ENCODE measurements at places on chromosomes 4 and X.

DNA sequence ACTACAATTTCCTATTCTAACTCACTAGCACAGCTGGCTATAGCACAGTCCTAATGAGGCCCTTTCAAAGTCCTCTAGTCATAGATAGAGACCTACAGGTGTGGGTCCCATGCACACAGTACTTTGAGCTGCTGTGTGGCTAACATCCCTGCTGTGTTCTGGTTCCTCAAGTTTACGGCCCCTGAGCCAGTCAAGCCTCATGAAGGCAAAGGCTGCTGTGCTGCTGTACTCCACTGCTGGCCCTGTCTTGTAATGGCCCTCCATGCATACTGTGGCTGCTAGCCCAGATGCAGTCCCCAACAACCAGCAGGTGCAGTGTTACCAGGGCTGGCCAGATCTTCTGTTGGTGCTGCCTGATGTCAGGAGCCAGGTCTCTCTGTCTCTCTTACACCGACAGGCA, 23.4 kb upstream of the ENPEP start:
- DNase-seq: no peak

GRCh38 chr4:65508168-65508567, 162.1 kb downstream of the EPHA5 start:
- no peak for DNase-seq

- no peak for DNase-seq
These were observed 23.5 kb upstream of the PHF8 start for GRCh38 chrX:54067766-54068165.

DNA sequence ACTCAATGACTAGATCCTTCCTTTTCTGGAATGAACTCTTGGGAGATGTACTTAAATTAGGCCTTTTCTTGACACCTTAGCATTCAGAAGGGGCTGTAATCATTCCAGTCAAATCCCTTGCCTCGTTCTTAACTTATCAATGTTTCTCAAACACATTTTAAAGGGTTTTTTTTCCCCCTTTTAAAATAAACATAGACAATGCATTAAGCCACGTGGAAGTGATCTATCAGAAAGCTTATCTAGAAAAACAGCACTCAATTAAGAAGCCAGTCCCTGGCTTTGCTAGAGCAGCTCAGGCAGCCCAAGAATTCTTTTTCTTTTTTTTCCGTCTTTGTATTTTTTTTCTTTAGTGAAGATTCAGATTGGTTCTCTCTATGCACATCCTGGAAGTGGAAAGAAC, 118.2 kb downstream of the PCDH7 start:
- no peak for DNase-seq

GRCh38 chrX:42422961-42423360, 355.0 kb downstream of the PPP1R2C start:
- no peak for DNase-seq

- DNase-seq: no peak
These were observed 60.9 kb downstream of the HTT start for GRCh38 chr4:3135155-3136011.

- DNase-seq: no peak
These were observed 106.0 kb downstream of the ASMT start for GRCh38 chrX:1720836-1721235.

- DNase-seq: no peak
These were observed 21.1 kb downstream of the AMER1 start for GRCh38 chrX:64184396-64184795.

DNA sequence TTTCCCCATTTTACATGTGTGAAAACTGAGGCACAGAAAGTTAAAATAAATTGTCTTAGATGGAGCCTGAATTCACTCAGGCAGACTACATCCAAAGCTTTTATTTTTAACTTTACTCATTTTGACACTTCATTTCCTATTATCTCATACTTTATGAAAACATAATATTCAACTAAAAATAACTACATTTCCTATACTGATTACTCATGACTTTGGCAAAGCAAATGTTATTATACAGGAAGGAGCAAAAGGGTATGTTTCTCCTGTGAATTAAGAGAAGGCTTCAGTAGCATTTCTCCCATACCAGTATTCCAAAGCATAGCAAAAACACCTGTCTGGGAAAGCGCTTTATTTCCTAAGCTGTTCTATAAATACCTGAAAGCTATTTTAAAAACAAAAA, 178.6 kb downstream of the ADAMTS3 start:
- DNase-seq: no peak

DNA sequence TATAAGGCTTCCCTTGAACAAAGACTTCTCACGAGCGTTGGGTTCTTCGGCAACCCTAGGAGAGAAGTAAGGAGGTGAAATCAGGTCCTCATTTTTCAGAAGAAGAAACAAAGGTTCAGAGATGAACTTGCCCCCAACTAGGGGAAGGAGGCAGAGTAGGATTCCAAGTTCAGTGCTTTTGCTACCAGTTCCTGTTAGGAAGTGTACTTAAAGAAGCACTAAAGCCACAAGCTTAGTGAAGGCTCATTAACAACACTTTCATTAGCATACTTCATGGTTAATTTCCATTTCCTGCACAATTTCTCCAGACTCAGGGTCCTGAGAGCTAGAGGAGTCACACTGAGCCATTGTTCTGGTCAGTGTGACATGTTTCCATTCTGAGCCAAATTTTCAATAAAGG, 52.1 kb downstream of the VSIG4 start:
- no peak for DNase-seq

DNA sequence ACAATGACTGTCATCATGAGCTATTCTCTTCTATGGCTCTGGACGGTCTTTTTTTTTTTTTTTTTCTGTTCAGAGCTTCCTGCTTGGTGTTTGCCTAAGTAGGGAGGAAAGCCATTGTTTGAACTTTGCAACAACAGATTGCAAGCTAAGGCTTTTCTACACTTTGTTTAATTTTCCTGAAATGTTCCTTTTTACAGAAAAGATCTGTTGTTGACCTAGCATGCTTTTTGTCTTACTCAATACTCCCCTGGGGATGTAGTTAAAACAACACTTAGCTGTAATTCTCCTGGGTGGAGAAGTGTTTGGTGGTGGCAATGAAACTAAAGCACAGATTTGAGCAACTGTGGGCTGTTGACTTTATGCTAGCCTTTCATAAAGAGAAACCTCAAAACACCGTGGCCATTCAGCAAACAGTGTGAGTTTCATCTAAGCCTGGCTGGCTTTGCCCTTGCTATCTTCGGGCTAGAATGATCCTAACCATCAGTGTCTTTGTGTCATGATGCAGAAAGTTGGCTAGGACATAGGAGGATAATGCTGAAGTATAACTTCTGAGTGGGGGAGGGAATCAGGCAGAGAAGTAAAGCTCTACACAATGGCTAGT, 110.5 kb downstream of the ANXA3 start:
- DNase-seq: peak; percentile 23

DNA sequence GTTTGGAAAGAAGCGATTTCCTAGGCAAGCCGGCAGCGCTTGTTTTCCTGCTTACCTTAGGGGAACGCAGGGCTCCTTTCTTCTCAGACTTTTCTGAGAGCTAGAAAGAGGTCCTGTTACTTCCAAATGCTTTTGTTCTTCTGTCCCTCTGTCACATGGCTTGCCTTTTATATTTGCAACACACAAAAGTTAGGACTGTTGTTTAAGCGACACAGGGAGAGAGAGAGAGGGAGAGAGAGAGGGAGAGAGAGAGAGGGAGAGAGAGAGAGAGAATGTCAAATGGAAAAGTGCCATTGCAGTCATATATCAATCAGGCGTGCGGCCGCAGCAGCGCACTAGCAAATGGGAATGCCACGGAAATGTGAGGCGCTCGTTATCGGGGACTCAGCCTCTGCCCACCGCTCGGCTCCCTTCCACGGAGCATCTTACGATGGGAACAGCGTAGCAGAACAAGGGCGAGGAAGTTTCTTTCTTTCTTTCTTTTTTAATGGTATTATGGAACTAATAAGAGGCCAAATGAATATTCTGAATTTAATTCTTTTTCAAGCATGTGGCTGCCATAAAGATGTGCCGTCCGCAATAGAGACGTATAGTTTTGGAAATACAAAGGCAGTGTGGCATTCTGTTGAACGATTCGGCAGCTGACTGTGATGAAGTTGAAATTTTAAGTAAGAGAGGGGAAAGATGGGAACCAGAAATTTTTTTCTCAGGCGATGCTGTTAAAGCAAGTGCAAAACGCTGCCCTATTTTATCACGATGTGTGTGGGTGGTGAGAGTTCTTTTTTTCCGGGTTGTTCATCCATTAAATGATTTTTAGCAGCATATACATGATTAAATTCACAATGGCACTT, at the start of gene NDP:
TSS of gene NDP (minus strand) at position 142 of the 851 bp plus-strand sequence. CDS start 14,745 bp downstream, outside the sequence.
- no peak for DNase-seq

DNA sequence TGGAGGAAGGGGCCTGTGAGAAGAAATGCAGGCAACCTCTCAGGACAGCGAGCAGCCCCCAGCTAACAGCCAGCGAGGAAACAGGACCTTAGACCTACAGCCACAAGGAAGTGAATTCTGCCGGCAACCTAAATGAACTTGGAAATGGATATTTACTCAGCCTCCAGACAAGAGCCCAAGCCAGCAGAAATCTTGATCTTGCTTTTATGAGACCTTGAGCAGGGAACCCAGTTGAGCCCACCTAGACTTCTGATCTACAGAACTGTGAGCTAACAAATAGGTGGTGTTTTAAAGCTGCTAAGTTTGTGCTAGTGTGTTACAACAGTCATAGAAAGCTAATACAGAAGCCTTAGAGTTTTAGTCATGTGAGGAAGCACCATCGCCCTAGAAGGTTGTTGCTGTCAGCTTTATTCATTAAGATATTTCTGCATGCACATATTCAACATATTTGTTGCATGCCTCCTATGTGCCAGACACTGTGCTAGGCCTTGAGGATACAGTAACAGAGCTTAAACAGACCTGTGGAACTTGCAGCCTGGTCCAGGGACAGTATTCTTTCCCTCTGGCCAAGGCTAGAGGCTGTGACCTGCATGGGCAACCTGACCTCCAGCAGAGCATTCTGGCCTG, 50.3 kb downstream of the NALF2 start:
- DNase-seq: no peak

- no peak for DNase-seq
These were observed 641.4 kb downstream of the TRIML1 start for GRCh38 chr4:188780686-188781085.
